Naive B cell (primary cell): ENCODE measurements at places on chromosomes 3 and 15.

- no peaks in the 10 kb centered on the region for H3K36me3 ChIP-seq
- no peak overlapping the region for H3K4me3 ChIP-seq
- no peak overlapping the region for H3K27ac ChIP-seq
- no peak for DNase-seq
Measured at GRCh38 chr3:55161231-55161630, 233.4 kb upstream of the LRTM1 start.

- H3K4me1 ChIP-seq, result peaks cover 30% of the 10 kb centered on the region
- H3K36me3 ChIP-seq, result no peaks in the 10 kb centered on the region
- H3K27ac ChIP-seq, result peak overlapping the region; percentile 90
- peak overlapping the region; percentile 12 for H3K4me3 ChIP-seq
Measured at GRCh38 chr3:158095814-158096704, 10.2 kb downstream of the SHOX2 start.

DNA sequence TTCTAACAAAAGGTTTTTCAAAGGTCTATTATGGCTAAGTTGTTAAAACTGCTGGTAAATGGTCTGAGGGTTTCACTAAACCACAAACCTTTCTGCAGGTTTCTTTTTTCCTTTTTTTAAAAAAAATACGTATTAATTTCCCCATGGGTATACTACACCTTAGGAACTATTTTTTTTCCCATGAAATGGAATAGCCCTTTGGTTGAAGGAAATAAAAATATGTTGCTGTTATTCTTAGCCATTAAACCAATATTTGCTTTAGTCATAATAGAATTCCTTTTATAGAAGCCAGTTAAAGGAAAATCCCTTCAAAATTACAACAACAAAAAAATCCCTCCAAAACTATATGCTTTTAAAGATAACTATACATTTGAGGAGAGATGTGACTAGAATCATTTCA lies 1303.3 kb downstream of the ROBO2 start:
- no peak overlapping the region for H3K27ac ChIP-seq
- H3K27me3 ChIP-seq, result no peaks in the 10 kb centered on the region
- DNase-seq, result no peak
- no peak overlapping the region for H3K4me3 ChIP-seq
- no peaks in the 10 kb centered on the region for H3K4me1 ChIP-seq
- no peaks in the 10 kb centered on the region for H3K36me3 ChIP-seq

GRCh38 chr3:52062505-52062904 lies 6.1 kb upstream of the DUSP7 start:
- no peak overlapping the region for H3K4me3 ChIP-seq
- H3K4me1 ChIP-seq, result peaks cover 16% of the 10 kb centered on the region
- H3K27ac ChIP-seq, result no peak overlapping the region
- H3K36me3 ChIP-seq, result no peaks in the 10 kb centered on the region
- no peaks in the 10 kb centered on the region for H3K27me3 ChIP-seq
- no peak for DNase-seq

DNA sequence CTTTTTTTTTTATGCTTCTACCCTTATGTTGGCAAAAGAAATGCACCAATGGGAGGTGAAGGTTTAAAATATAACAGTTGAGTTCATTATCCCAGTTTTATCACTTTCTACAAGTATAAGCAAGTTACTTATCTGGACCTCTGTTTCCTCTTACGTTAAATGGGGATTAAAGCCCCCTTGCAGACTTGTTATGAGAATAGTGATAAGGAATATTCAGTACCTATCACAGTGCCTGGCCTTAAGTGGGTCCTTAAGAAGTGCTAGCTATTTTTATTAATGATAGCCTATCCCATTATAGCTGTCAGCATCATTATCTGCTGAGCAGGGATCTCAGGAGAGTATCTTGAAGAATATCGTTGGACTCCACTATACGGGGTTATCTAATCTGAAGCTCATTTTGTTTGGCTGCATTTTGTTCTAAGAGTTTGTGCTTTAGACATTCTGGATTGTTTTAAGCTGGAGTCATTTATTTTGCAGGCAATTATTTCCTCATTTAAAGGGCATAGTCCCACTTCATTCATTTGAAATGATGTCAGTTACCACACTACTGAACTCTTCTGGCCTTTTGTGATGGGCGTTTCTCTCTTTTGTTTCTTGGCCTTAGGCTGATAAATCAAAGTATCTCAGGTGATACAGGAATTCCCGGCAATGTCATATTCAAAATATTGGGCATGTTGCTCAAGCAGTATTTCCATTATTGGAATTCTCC lies 28.8 kb downstream of the RAB8B start:
- no peak overlapping the region for H3K27ac ChIP-seq
- H3K4me3 ChIP-seq, result no peak overlapping the region
- peaks cover 27% of the 10 kb centered on the region for H3K4me1 ChIP-seq

DNA sequence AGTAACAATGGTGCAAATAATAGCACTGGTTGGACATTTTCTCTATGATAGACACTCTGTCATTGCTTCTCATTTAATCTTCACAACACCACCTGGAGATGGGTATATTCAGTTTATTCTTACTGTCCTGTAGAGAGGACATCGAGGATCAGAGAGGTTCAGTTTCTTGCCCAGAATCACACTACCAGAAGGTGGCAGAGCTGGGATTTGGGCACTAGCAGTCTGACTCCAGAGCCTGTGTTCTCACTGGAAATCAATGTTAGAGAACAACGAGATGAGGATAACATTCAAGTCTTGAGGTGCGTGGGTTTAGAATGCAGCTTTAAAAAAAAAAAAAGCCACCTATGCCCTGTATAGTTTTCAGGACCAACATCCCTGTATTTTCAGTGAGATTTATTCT lies 127.8 kb downstream of the SYNPR start:
- no peaks in the 10 kb centered on the region for H3K4me1 ChIP-seq
- H3K36me3 ChIP-seq, result no peaks in the 10 kb centered on the region
- peaks cover 6% of the 10 kb centered on the region for H3K27me3 ChIP-seq
- no peak for DNase-seq
- no peak overlapping the region for H3K27ac ChIP-seq

- H3K4me3 ChIP-seq, result no peak overlapping the region
- no peak for DNase-seq
- peaks cover 27% of the 10 kb centered on the region for H3K36me3 ChIP-seq
- H3K27ac ChIP-seq, result peak overlapping the region; percentile 3
- peaks cover 9% of the 10 kb centered on the region for H3K4me1 ChIP-seq
Measured at GRCh38 chr15:28289694-28290463, 32.1 kb downstream of the HERC2 start.

DNA sequence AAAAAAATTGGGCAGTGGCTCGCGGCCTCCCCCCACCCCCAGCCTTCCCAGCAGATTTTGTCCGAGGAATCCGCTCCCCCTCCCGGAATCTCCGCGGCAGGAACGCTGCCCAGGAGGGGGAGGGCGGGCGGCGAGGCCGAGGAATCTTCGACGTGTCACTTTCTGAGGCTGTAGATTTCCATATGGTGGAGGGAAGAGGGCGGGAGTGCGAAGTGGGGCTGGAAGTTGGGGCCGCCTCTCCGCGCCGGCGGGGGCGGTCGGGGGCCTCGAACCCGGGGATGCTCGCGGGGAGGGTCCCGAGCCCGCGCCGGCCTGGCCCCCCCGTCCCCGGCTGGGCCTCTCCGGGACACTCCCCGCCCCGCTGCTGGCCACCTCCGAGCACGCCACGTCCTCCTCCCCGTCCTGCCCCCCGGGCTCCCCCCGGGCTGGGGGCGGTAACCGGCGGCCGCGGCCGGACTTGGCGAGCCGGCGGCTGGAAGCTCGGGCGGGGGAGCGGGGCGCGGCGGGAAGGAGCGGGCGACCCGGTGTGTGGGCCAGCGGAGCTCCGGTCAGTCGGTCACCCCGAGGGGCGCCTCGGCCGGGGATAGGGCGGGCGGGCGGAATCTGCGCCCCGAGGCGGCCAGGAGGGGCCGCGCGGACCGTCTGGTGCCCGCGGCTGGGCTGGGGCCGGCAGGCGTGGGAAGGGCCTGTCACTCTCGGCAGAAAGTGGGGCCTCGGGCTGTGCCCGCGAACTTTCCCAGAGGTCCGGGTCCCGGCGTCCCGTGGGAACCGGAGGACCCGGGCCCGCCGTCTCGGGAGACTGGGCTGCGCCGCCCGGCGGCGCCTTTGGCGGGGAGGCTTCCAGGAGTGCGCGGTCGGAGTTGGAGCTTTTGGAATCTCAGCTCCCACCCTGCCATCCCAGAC lies 951 bp downstream of the FNDC3B start:
- H3K36me3 ChIP-seq, result no peaks in the 10 kb centered on the region
- H3K27me3 ChIP-seq, result peaks cover 27% of the 10 kb centered on the region
- peaks cover 11% of the 10 kb centered on the region for H3K4me1 ChIP-seq
- peak; percentile 31 for DNase-seq

DNA sequence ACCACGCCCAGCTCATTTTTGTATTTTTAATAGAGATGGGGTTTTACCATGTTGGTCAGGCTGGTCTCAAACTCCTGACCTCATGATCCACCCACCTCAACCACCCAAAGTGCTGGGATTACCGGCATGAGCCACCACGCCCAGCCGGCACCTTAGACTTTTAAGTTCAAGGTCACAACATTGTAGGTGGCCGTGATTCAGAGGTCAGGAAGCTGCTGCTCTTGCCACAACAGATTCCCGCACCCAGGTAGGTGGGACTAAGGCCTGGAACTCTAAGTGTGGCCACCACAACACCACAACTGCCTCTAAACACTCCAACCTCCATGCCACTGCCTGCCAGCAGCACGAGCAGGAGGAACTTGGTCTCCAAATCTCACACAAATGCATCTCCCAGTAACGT lies 196.8 kb downstream of the STT3B start:
- no peak overlapping the region for H3K4me3 ChIP-seq
- H3K4me1 ChIP-seq, result no peaks in the 10 kb centered on the region
- DNase-seq, result no peak

- H3K27ac ChIP-seq, result no peak overlapping the region
- peaks cover 32% of the 10 kb centered on the region for H3K27me3 ChIP-seq
- no peak overlapping the region for H3K4me3 ChIP-seq
- no peak for DNase-seq
- H3K4me1 ChIP-seq, result no peaks in the 10 kb centered on the region
Measured at GRCh38 chr15:57835119-57835518, 128.6 kb downstream of the POLR2M start.

GRCh38 chr3:186525369-186526255 lies 18.6 kb downstream of the CRYGS start:
- H3K27me3 ChIP-seq, result peaks cover 61% of the 10 kb centered on the region
- H3K4me3 ChIP-seq, result peak overlapping the region; percentile 5
- H3K27ac ChIP-seq, result no peak overlapping the region
- peaks cover 65% of the 10 kb centered on the region for H3K4me1 ChIP-seq
- H3K36me3 ChIP-seq, result no peaks in the 10 kb centered on the region

DNA sequence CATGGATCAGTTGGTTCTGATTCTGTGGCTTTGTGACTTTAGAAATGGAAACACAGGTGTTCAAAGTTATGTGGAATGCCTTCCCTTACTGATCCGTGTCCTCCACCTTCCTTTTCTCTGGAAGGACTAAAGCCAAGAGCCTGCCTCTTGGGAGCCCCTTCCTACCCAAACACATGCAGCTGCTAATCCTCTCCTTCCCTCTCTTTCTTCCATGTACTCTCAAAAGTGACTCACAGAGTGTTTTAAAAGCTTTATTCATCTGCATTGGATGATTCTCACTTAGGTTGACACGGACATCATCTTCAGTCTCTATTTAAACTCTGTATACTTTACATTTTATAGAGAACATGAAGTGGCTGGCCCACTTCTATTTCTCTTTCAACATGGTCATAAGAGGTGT lies 856.5 kb upstream of the ARPP21 start:
- H3K27me3 ChIP-seq, result no peaks in the 10 kb centered on the region
- no peak overlapping the region for H3K27ac ChIP-seq
- no peaks in the 10 kb centered on the region for H3K36me3 ChIP-seq
- no peak for DNase-seq
- no peaks in the 10 kb centered on the region for H3K4me1 ChIP-seq

DNA sequence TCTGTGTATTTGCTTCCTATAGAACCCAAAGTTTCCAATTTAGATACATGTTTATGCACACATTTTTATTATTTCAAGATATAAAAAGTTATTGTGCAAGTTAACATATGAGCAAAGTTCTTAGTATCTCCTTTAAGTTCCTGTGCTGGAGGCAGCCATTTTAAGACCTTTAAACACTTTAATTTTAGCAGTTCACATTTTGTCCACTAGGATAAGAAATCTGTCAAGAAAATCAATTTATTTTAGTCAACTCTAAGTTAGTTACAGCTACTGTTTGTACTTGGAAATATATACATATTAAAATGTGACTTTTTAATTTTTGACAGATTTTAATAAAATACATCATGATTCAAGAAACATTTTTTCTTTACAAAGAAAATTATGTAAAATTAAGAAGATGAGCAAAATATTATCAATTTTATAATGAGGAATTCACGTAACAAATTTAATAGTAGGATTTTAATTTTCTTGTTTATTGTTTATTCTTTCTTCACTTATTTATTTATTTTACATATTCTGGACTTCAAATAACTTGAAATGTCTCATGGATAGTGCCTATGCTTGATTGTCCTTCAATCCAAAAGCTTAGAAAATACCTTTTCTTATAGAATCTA lies 402.6 kb upstream of the GBE1 start:
- H3K4me3 ChIP-seq, result no peak overlapping the region
- no peak for DNase-seq
- H3K4me1 ChIP-seq, result no peaks in the 10 kb centered on the region

DNA sequence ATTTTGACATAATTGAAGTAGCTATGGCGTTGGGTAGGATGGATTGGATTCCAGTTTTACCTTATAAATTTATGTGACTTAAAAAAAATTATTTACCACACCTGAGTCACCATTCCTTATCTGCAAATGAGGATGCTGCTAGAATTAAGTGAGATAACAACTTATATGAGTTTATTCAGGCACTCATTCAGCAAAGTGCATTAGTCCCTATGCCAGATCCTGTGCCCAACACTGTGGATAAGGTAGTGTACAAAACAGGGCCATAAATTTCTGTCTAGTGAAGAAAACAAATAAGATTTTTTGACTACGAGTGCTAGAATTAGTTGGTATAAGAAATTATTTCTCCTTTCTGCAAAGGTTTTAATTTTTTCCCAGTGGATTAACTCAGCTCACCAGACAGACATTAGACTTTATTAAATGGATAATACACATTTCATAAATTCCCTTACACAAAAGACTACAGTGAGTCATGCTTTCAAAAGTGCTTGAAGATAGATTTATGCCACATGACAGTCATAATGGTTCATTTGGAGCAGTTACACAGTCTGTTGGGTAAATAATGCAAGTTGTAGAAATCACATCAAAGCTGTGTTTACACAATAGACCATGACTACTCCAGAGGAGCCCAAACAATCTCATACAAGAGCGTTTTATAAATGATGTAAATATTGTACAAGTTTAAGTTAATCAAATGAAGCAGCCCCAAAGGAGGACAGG lies 129.9 kb upstream of the TGFBR2 start:
- DNase-seq, result no peak
- peaks cover 8% of the 10 kb centered on the region for H3K36me3 ChIP-seq
- H3K27ac ChIP-seq, result no peak overlapping the region
- peaks cover 53% of the 10 kb centered on the region for H3K4me1 ChIP-seq

DNA sequence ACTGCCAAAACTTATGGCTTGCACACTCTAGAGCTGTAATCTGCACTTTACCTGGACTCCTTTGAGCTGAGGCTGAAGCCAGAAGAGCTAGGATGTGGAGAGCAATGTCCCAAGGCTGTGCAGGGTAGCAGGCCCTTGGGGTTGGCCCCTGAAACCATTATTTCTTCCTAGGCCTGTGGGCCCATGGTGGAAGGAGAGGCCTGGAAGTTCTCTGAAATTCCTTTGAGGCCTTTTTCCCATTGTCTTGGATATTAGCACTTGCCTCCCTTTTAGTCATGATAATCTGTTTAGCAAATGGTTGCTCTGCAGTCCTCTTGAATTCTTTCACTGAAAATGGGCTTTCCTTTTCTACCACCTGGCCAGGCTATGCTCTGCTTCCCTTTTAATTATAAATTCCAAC lies 102.0 kb upstream of the SGO1 start:
- no peaks in the 10 kb centered on the region for H3K4me1 ChIP-seq
- H3K4me3 ChIP-seq, result no peak overlapping the region
- H3K36me3 ChIP-seq, result peaks cover 30% of the 10 kb centered on the region
- DNase-seq, result no peak

- H3K4me3 ChIP-seq, result no peak overlapping the region
- no peaks in the 10 kb centered on the region for H3K27me3 ChIP-seq
- no peaks in the 10 kb centered on the region for H3K36me3 ChIP-seq
- no peak overlapping the region for H3K27ac ChIP-seq
Measured at GRCh38 chr3:77449459-77450350, 409.8 kb downstream of the ROBO2 start.
